Activated naive CD4-positive, alpha-beta T cell treated with anti-CD3 and anti-CD28 coated beads, Interleukin-2, amount 10 ng/mL, durations not matched to agents 7 days and 5 days (primary cell): ENCODE measurements at places on chromosomes 11 and 22.

- no peak for DNase-seq
These were observed 12.2 kb downstream of the SHANK2 start for GRCh38 chr11:71240061-71240690.

- no peak for DNase-seq
These were observed 77.9 kb downstream of the CWC15 start for GRCh38 chr11:94895451-94895850.

DNA sequence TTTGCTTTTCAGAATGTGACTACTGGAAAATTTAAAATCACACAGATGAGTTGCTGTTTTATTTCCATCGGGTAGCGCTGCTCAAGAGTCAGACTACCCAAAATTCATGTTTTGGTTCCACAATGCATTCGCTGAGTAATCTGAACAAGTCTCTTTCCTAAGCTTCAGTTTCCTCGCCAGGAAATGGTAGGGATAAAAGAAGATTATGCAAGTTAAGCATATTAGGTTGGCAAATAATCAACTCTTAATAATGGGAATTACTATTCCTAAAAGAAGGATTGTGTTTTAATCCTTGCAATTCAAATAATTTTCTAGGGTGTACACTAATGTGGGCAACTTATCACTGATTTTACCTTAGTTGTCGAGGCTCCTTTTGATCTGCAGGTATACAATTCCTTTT is 326.5 kb downstream of the LARGE1 start:
- no peak for DNase-seq

DNA sequence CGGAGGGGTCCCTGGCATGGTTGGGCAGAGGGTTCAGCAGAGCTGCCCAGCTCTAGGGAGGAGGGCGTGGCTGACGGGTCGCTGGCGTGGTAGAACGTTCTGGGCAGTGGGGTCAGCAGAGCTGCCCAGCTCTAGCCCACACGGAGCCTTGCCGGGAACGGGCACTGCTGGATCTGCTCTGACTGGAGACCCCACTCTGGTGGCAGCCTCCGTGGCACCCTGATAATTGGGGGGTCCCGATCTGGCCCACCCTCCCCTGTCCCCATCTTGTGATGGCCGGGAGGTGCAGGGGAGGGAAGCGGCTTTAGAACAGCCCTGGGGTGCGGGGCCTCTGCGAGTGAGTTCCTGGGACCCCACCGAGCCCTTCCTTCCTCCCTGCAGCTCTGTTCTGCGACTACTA is 21.9 kb downstream of the MUC5AC start:
- no peak for DNase-seq

GRCh38 chr22:33380789-33381530 is 322.8 kb upstream of the SYN3 start:
- DNase-seq: no peak

DNA sequence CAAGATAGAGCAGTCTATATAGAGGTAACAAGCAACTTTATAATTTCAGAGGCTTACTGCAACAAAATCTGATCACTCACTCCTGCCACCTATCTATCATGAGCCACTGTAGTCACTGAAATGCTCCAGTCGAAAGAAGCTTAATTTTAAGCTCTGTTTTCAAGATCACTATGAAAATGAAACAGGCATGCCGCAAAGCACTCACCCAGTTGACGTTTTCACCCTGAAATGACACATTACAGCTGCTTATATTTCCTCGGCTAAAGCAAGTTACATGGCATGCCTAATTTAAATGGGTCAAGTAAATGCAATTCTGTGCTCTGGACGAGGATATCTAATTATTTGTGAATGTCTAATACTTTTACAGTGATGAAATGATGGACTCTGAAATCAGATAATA is 616.3 kb downstream of the FAM181B start:
- no peak for DNase-seq

- no peak for DNase-seq
These were observed 9.7 kb downstream of the TEAD1 start for GRCh38 chr11:12683874-12684273.

GRCh38 chr11:62148271-62148980 is 24.6 kb downstream of the INCENP start:
- DNase-seq: no peak

GRCh38 chr11:69615545-69616278 is 25.2 kb upstream of the CCND1 start:
- no peak for DNase-seq

DNA sequence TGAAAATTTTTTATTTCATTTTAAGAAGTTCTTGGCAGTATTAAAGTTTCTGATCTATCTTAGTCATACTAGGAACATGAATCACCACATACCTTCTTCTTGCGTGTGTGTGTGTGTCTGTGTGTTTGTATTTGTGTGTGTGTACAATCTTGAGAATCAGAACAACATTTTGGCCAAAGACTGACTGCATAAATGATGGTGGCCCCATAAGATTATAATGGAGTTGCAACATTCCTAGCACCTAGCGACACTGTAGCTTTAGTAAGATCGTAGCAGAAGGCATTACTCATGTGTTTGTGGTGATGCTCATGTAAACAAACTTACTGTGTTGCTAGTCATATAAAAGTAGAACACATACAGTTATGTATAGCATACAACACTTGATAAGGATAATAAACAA is 205.4 kb downstream of the FAM76B start:
- DNase-seq: no peak

- DNase-seq: no peak
These were observed 2.2 kb downstream of the PPP2R5B start for GRCh38 chr11:64926689-64927088.

DNA sequence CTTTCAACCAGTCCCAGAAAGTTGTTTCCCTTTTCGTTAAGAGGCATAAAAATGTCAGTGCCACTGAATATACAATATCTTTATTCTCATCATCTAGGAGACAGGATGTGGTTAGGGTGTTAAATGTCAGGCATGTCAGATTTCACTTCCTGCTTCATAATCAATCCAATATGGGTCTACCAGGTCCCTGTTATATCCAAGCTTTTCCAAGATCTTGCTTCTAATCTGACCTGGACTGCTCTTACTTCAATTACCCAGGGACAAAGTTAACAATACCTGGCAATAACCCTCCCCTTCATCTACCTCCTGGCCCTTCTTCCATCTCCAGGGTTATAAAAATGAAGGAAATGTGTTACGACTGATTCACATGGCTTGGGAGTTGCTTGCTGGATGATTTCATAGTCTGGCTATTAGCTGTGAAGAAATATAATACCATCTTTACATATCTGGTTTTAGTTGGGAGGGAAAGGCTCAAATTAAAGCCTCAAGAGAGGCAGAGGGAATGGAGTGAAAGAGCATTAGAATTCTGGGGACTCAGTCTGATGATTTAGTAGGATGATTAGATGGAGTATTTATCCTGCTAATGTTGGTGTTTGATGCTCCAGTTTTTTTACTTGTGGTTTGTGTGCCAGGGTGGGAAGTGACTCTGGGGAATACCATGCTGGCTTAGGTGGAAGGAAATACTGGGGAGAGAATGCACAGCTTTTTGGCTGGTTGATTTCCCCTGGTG is 534.3 kb downstream of the ETS1 start:
- no peak for DNase-seq

DNA sequence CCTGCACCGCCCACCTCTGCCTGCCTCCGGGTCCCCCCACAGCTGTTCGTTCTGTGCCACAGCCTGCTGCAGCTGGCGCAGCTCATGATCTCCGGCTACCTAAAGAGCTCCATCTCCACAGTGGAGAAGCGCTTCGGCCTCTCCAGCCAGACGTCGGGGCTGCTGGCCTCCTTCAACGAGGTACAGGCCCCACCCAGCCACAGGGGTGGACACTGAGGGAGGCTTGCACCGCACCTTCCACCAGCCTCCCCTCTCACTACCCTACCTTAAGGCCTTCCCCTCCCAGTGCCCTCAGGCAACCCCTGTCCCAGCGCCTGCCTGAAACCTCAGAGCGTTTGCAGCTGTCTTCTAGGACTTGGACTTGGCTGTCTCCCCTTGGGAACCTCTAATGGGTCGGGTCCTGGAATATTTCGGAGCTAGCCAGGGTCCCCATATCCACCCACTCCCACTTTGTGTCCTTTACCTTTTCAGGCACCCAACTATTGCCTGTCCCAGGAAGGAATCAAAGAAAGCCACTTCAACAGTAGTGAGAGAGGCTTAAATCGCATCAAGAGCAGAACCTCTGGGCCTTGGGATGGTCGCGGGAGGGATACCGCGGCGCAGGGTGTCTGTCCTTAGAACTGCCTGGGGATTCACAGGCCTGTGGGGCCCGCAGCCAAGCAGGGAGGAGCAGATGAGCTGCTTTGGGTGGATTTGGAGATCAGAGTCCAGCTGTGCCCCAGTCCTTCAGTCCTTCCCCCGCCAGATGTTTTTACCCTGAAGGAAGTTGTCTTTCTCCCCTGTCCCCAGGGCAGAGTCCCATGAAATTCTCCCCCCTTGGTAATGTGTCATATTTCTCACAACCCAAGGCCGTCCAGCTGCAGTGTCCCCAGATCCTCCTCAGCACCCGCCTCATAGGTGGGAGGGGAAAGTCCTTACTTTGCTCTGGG is 13.3 kb downstream of the SLCO2B1 start:
- DNase-seq: no peak

GRCh38 chr11:129458756-129459535 is 83.3 kb downstream of the BARX2 start:
- DNase-seq: no peak

DNA sequence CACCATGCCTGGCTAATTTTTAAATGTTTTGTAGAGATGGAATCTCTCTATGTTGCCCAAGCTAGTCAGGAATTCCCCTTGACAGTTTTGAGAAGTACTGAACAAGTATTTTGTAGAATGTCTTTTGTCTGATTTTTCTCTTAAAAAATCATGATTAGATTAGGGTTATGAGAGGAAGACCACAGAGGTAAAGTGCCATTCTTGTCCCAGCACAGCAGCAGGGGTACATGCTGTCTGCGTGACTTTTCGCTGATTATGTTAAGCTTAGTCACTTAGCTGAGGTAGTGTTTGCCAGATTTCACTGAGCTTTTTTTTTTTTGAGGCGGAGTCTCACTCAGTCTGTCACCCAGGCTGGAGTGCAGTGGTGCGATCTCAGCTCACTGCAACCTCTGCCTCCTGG is 13.6 kb upstream of the NUP160 start:
- no peak for DNase-seq

DNA sequence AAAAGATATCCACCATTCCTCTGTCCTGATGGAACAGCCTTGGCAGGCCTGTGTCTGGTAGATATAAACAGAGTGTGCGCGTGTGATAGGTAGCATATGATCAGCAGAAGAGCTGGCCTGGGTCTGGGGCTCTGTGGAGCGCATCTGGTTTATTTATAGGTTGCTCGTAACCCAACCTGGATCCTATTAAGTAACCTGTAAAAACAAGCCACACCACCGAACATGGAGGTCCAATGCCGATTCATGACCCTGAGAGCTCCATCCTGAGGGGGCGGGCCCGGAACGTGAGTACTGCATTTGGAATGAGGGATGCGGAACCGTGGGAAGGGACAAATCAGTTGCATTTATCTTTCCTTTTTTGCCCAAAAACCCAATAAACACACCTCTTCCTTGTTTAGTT is 31.9 kb upstream of the APOL5 start:
- DNase-seq: no peak

GRCh38 chr11:9530020-9530621 is 43.3 kb upstream of the WEE1 start:
- no peak for DNase-seq

DNA sequence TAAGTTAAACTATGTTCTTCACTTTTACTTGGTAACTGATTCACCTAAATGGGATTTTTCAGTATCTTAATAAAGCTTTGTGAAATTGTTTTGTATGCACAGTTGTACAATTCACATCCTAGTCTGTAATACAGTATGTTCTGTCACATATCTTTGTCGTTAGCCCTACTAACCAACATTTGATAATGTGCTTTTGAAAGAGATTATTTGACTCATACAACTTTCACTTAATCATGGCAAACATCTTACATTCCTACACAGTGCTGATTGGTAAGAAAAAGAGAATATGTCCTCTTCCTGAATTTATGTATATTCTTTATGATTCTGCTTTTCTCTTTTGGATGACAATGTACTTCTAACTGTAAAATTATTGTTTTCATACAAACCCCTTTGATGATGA is 234.5 kb downstream of the METTL15 start:
- no peak for DNase-seq

DNA sequence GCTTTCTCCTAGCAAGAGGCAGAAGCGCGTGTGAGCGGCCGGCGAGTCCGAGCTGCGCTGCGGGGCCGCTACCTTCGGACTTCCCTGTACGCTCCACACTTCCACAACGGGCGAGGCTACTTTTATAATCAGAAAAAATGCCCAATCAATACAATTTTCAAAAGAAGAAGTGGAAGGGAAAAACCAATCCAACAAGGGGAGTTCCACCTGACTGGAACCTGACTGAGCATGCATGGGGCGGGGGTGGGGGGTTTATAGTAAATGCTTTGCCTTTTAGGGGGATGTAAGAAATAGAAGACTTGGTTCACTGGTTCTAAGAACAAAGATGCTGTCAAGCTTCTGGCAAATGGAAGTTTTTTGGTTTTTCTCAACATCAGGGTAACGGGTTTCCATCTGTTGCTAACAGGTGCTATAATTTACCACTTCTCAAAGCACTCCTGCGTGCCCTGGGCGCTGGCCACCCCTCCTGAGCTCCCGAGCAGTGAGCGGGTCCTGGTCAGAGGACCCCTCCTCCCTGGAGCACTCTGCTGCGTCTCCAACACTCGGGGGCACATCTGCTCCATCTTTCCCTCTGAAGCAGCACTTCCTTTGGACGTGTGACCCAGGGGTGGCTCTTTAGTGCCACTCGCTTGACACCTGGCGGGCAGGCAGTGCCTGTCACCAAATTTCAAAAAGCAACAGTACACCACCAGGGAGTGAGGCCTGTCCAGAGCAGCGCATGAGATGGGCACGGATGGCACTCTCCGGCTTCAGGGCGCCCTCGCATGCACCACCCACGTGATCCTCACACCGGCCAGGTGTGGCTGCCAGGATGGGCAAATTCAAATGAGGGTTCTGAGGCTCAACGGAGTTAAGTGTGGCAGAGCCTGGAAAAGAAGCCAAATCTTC is 21.6 kb upstream of the BID start:
- DNase-seq: no peak

GRCh38 chr11:102589047-102589459 is 36.1 kb downstream of the MMP20 start:
- no peak for DNase-seq

DNA sequence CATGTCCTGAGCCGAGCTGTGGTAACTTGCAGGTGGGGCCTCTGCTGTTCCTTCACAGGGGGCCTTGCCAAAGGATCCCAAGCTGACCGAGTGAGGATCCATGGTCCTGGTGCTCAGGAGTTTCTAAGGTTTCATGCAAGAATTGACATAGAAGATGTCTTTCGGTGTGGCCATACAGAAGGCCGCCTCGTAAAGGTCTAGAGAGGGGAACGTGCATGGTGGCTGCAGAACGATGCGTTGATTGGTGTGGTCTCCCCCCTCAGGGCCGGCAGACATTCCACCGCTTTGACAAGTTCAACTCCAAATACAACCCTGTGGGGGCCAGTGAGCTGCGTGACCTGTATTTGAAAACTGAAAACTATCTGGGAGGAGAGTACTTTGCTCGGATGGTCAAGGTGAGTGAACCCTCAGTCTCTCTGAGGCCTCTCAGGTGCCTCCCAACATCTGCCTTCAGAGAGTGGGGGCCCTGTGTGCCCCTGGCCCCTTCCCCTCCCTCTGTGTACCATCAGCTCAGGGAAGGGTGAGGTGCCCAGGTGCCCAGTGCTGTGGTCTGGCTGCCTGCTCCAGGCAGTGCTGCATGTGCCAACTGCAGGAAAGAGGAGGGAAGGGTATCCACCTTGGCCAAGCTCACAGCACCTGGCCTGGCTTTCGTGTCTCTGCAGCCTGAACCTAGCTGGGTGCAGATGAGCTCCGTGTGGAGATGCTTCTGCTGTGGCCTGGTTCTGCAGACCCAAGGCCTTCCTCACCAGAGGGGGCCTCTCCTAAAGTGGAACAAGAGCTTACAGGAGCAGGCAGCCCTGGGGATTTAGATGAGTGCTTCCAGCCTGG is 39.8 kb downstream of the AMPD3 start:
- DNase-seq: no peak

GRCh38 chr11:126313826-126314225 is 10.0 kb downstream of the DCPS start:
- no peak for DNase-seq
